ENCODE measurements at places on chromosomes 6 and 20.

DNA sequence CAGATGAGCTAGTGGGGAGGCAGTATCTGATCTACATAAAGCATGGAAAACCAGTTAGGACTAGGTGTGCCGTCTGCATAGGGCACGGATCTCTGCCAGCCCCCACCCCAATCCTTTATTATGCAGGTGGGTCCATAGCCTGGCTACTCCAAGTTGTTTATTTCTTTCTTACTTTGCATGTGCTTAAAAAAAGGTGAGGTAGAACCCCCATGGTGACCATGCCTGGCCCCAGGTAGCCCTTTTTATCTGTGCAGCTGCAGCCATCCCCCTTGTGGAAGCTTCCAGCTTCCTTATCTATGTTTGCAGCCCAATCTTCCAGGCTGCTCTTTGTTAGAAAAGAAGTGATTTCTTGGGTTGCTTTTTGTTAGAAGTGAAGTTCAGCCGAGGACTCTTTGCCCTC lies 9.0 kb upstream of the TREM2 start:
- no peak for DNase-seq

DNA sequence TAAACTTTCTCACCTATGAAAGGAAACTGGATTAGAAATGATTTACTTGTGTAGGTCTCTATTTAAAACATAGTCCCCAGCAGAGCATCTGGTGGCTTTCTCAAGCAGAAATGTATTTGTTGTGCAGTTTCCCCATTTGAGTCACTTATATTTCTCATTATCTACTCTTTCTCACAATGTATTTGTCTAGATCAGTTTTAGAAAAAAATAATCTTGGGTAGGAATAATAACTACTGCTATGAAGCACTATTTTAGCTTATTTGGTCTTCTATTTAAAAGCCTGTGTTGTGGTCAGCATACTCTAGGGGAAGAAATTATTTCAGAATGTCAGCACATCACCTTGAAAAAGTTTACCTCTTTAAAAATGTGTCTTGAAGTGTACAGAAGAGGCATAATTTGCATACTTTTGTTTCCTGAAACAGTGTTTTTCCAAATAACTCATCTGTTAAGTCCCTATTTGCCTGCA lies 60.9 kb upstream of the PRL start:
- no peak for DNase-seq

DNA sequence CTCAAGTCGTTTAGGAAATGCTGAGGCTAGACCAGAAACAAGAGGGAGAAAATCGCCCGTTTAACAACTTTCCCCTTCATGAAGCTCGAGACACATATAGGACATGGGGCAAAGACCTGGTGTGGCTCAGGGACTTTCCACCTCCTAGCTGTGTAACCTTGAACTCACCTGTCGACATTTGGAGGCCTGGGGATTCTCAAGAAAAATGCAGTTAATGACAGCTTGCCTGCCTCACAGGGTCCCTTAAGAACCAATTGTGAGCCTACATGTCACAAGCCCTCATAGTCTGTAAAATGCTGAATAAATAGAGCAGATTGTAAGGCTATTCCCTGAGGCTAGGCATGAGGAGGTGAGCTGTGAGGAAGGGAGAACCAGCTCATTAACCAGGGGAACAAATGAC lies 35.1 kb downstream of the MGME1 start:
- no peak for DNase-seq

DNA sequence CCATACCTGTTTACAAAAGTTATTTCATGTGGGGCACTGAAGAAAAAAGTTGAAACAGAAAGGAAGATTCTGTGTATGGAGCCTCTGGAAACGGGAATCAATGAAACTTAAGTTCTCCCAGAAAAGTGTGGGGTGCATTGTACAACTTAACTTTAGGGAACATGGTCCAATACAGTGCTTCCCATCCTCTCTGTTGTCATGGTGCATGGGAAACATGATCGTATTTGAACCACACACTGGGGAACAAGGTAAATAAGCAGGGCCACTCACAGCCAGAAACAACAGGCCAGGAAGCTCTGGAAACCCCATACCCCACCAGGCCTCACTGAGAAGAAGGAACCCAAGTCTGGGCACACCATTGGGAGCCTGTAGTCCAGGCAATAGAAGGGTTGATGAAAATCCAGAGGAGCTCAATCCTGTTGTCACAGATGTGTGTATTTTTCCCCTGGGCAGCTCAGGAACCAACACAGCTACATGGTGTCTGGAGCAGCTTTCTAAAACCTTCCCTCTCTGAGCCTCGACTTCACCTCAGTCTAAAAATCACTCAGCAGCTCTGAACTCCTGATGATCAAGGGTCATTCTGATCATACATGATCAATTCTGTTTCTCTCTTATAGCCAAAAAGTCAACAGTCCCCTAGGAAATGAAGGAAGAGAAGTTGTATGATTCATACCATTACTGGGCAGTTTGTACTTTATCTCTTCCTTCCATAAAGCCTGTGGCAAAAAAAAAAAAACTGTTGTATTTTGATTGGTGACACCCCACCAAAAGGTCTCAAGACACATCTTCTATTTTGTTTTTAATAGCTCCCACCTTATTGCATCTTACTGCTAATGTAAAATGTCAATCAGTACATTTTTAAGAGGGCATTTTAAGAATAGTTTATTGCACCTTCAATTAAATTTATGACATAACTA lies 198.5 kb upstream of the TAB2 start:
- DNase-seq = no peak

DNA sequence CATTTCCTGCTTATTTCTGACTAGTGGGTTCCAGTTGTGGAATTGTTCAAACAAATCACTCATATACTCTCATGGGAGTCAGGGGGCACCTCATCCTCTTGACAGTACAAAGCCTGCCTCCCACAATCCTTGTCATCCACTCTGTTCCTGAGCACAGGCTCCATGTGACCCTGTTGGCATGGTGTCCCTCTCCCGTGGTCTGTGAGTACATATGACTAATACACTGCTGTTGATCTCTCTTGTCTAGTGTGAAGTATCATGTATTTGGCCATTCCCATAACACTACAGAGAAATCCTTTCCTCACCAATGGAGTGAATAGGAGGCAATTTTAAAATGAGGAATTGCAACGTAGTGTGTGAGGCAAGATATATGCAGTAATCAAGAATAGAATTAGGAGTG lies 185.3 kb downstream of the OGFRL1 start:
- DNase-seq = no peak

- no peak for DNase-seq
These were observed 37.3 kb downstream of the ADGRG6 start for GRCh38 chr6:142339113-142339512.

- no peak for DNase-seq
These were observed 138.8 kb upstream of the RNF217 start for GRCh38 chr6:124823240-124824111.

DNA sequence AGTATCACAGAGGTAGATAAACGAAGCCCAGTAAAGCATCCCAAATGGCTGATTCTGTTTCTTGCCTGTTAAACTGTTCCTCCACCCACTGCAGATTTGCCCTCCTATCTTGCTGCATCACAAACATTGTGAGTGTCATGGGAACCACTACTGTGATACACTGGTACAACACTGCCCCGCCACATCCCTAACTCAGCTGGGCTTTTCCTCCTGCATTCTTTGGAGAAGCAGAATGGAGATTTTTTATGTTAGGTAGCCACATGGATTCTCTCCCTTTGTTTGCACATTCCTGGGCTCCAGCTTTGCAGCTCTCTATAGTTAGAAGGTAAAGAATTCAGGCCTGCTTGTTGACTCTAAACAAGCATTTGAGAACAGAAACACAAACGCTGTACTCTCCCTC lies 234.1 kb downstream of the TMEM242 start:
- DNase-seq = peak; percentile 47

DNA sequence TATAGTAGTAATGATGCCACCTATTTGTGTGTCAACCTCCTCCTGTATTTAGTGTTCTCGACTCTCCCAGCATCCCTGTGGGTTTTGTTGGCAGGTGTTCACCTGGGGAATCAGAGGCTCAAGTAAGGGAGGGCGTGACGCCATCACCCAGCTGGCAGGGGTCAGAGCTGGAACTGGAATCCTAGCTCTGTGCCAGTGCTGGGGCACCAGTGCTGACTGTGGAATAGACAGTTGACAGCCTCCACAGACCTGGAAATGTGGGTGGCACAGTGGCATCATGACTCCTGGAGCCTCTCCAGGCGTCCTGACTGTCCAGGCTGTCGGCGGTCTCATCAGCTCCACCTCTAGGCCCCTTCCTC lies 102.8 kb downstream of the SYCP2 start:
- DNase-seq = no peak

DNA sequence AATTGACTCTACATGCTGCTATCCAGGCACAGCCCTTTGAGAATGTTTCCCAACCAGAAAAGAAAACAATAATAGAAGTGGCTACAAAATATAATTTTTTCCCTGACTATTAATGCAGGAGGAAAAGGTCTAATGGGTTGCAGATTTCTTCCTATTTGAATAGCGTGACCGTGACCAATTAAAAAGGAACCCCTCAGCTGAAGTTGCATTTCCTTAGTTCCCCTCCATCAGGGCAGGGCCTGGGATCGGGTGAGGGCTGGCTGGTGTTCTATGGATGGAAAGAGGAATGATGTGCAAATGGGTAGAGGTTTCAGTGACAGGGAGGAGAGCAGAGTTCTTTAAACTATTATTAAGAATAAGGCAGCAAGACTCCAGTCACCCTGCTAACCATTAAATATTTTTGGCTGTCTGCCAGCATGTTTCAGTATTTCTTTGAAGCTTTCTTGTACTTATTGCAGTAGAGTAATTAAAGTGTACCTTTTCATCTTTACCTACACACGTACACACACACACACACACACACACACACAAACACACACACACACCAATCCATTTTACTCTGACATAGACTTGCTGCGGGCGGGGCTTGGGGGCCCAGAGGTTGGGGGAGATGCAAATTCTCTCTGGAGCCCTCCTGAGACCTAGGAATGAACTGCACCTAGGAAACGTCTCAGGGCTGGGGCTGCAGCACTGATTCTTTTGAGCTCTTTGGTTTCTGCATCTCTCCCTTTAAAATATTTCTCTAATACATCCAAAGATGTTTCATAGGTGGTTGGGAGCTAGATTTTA lies 154.8 kb upstream of the SLC35B3 start:
- DNase-seq = no peak

- no peak for DNase-seq
These were observed 10.9 kb downstream of the NINL start for GRCh38 chr20:25574411-25574810.

- DNase-seq = no peak
These were observed 711 bp upstream of the C20orf141 start for GRCh38 chr20:2814076-2814475.

- no peak for DNase-seq
These were observed 24.6 kb downstream of the DSTN start for GRCh38 chr20:17594443-17594842.

- no peak for DNase-seq
These were observed 350.2 kb upstream of the AGPAT4 start for GRCh38 chr6:161624111-161624510.

DNA sequence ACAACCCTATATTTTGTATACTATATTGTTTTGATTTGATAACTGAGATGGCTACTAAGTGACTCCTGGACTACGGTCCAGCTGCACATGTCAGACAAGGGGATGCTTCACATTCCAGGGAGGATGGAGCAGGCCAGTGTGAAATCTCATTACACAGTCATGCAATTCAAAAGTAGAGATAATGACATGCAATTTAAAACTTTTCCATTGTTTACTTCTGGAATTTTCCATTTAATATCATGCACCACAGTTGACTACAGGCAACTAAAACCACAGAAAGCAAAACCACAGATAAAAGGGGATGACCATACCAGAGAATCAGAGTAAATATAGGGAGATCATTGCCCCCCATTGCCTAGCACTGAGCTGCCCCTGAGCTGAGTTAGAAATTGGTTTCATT lies 366.4 kb downstream of the BTBD9 start:
- DNase-seq = no peak

- DNase-seq = no peak
These were observed 51.6 kb upstream of the GRIK2 start for GRCh38 chr6:101341926-101342325.

- DNase-seq = no peak
These were observed 72.6 kb downstream of the ARID1B start for GRCh38 chr6:156849806-156850205.

DNA sequence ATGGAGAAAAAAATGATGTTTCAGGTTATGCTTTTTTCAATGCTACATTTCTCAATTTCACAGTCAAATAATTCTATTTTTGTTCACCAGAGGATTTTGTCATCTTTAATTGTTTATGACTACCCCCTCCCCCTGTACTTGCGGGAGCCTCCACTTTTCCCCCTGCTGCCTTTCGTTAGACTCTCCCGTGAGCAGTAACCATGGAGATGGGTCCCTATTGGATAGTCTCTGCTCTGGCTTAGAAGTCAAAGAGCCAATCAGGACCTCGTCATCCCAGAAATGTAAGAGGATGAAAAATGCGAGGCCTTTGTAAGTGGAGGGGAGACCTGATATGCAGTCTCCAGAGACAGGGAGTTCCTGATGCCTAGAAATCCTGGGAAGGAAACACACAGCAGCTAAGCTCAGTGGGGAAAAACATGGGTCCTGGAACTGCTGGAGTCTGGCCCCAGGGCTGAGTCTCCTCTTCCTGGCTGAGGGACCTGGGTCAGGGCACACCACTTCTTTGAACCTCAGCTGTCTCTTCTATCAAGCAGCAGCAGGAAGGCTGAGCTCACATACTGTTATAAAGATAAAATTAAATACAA lies 298.7 kb downstream of the TSHZ2 start:
- no peak for DNase-seq

DNA sequence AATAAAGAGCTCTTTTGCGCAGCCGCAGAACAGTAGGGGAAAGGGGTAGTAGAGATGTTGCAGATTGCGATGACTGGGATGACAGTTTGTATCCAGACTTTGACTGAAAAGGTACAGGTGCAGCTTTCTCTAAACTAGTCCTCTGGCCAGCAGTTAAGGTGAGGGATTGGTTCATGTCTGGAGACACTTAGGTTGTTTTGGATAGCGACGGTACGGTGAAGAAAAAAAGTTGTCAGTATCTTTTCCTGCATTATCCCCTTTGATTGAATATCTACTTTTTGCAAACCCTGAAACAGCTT lies 537 bp downstream of the PRR3 start:
- DNase-seq = no peak

DNA sequence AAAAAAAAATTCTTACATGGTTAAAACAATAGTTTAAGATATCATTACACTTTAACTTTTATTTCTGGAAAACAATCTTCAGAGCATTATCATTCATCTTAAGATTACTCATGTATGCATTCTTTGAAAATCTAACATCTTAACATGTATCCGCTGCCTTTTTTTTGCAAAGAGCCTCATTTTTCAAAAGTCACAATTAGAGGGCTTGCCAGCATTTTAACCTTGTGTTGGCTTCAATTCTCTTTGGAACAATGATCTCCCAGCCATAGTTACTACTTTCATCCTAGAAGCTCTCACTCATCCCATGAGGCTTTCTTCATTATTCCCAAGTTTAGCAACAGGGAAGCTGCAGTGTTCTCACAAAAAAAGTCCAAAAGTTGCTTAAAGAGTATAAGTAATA lies 330.8 kb downstream of the BCKDHB start:
- DNase-seq = no peak

- DNase-seq = no peak
These were observed 63.0 kb upstream of the THBS2 start for GRCh38 chr6:169316651-169317050.

DNA sequence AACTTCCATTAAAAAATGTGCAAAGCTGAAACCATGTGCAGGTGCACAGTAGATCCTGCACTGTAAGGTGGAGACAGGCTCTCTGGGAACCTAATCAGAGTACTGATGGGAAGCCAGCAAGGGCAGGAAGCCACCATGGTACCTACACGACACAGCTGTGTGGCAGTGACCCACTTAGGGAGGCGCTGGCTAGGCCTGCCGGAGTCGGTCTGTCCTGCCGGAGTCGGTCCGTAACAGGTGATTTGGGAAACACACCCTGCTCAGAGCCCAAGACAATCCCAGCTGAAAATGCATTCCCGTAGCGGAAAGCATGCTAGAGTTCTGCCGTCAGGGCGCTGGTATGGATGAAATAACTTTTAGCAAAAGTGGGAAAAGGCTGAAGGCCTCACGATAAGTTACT lies 17.2 kb downstream of the TXNDC5 start:
- DNase-seq = no peak

Data from fibroblast of skin of left quadriceps (primary cell).